Umbilical cord (tissue), 2 donors: ENCODE measurements at places on chromosomes 12 and 14.
A peak's percentile ranks its signal among the peaks of the same experiment; 100 is the strongest.

GRCh38 chr12:116640281-116640680, 81.1 kb downstream of the MAP1LC3B2 start:
- DNase-seq = peak; percentile 95

DNA sequence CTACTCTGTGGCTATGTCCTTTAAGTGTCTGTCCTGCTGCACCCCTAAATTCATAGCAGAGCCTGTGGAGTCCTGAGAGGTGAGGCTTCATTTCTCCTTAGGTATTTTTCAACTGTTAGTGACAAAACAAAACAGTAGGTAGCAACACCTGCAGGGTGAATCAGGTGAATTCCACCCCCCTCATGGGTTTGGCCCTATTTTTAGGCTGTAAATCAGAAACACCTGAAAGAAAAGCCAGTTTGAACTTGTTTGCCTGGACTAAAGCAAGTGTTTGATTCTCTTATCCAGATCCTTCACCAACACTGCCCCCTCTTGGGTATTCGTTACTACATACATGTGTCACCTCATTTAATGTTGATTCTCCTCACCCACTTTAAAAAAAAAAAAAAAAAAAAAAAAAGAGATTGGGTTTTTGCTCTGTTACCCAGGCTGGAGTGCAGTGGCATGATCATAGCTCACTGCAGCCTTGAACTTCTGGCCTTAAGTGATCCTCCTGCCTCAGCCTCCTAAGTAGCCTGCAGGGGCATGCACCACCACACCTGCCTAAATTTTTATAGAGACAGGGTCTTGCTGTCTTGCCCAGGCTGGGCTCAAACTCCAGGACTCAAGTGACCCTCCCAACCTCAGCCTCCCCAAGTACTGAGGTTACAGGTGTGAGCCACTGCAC, 10.3 kb downstream of the TBPL2 start:
- peak; percentile 77 for DNase-seq

DNA sequence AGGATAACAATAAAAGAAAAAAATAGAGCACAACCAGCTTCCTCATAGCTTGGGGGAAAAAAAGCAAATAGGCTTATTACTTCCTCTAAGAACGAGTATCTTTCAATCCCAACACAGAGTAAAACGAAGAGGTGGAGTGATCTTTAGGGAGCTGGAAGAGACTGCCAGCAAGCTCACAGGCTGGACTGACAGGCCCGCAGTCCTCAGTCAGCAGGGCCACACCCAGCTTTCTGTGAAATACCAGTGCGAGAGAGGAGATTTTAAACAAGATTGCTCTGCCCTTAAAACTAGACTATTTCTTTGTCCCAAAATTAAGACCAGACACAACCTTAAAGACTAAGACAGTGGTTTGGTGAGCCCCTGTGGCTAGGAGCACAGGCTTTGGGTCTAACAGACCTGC, 32.9 kb downstream of the SETD3 start:
- no peak for DNase-seq

GRCh38 chr12:29728030-29728429, 55.7 kb downstream of the TMTC1 start:
- peak; percentile 91 for DNase-seq

GRCh38 chr12:47277972-47278448, 198.3 kb upstream of the AMIGO2 start:
- no peak for DNase-seq

DNA sequence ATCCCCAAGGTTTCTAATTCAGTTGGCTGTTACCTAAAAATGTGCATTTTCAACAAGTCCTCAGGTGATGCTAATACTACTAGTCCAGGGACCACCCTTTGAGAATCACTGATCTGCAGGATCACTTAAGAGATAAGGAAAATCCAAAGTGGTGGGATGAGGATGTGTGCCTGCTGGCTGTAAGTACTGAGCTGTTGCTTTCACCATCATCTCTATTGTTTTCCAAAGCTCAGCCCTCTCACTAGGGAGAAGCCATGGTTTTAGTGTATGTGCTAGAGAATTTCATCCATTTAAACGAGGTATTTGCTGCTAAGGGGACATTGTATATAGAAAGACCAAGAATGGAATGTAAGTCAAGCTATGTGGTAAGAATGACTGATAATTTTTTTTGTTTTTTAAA, 202.3 kb downstream of the KIF21A start:
- no peak for DNase-seq

DNA sequence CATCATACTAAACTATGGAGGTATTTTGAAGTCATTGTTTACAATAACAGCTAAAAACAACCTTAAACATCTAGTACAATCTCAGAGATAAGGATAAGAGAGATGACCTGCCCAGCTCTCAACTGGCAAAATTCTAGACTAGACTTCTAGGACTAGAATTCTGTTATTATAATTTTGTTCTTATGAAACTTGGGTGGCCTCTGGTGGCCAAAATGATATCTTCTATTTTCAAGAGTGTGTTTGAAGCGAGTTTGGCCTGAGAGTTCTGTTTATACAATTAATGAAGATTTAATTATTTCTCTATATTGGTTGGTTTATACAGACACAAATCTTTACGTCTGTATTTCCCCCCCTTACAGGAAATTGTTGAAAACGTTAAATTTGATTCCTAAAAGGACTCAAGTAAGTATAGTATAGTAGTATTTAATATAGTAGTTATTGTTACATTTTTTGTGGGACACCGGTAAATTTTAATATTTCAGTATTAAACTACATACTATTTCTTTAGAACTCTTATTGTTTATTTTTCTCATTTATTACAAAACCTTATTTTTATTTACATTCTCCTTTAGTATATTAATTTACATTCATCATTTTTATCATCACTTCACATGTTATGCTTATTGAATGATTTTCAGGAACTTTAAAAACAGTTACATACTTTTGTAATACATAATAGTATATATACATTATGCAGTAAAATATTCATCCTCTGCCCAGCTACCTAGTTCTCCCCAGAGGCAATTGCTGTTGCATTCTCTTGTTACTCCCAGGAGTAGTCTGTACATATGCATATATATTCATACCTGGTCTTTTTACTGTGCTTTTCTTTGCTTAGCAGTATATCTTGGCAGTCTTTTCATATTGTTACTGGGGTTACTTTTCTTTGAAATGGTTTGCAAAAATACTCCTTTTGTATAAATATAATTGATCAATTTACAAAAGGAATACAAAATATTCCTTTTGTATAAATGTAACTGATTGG, 6.6 kb downstream of the PPHLN1 start:
- DNase-seq = peak; percentile 55

DNA sequence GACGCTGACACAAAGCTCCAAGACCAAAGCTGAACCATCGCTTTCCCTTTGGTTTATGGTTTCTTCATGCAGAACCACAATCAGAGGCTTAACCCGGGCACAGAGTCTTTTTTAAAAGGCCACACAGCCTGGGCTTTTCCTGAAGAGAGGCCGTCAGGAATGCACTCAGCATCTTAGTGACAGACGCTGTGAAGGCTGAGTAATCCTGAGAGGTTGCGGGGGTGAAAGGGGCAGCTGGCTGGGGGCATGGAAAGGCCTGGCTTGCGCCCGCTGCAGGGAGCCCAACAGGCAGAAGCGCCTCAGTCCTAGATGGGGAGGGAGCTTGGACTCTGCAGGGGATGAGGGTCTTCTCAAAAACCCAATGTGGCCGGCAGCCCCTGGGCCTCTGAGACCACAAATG, 13.6 kb downstream of the CTDSP2 start:
- DNase-seq = no peak

DNA sequence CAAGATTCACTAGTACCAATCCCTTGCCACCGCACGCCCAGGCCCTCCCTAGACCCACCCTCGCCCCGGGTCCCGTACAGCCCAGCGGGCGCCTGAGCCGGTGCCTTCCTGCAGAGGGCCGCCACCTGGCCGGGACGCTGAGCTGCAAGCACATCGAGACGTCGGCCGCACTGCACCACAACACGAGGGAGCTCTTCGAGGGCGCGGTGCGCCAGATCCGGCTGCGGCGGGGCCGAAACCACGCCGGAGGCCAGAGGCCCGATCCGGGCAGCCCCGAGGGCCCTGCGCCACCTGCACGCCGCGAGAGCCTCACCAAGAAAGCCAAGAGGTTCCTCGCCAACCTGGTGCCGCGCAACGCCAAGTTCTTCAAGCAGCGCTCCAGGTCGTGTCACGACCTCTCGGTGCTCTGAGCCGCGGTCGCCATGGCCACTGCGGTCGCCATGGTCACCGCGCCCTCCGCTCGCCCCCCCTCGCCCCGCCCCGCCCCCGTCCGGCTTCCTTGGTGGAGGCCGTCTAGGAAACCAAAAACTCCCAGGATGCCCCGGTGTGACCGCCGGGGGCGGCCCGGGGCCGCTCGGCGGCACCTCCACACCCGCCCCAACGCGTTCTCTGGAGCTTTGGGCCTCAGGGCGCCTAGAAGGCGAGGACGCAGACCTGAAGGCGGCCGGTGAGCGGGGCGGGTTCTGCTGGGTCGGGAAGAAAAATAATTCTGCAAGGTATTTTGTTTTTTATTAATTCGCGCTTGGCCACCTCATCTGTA, 3.7 kb downstream of the REM2 start:
- peak; percentile 72 for DNase-seq

DNA sequence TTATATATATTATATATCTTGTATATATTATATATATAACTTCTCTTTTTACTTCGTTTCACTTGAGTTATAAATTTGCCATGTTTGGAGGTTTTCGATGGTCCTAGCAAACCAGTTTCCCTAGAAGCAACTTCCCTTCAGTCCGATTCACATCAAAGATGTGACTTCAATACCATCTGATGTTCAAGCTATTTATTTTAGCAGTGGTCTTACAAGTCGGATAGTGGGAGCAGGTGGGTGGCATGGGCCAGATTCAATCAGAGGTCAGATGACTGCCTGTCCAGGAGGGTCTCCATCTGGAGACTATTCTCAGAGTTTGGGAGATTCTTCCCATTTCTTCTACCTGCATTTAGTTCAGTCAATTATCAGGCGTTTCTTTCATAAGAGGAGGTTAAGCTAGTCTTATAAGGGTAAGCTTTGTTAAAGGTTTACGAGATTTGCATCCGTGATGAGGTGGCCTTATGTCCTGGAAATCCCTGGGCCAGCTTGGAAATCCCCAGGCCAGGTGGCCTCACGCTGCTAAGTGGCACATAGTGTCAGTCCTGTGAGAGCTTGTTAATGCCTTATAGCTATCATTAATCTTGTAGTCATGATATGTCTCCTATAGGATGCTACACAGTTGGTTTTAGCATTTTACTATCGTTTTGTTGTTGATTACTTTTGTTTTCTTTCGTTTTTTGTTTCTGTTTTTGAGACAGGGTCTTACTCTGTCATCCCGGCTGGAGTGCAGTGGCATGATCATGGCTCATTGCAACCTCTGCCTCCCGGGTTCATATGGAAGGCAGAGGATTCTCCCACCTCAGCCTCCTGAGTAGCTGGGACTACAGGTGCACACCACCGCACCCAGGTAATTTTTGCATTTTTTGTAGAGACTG, 145.8 kb downstream of the BICD1 start:
- DNase-seq = no peak
